ENCODE measurements at places on chromosomes 2 and 18. TPM values are rescaled to one million over a fixed set of nuclear protein-coding genes. Genes with fewer than 3 reads are reported as not detected.

The RNF152 gene
- 20.3 TPM for total RNA-seq

- peak; percentile 70 for DNase-seq
Measured at GRCh38 chr2:168804214-168804613, 1.8 kb downstream of the NOSTRIN start.

DNA sequence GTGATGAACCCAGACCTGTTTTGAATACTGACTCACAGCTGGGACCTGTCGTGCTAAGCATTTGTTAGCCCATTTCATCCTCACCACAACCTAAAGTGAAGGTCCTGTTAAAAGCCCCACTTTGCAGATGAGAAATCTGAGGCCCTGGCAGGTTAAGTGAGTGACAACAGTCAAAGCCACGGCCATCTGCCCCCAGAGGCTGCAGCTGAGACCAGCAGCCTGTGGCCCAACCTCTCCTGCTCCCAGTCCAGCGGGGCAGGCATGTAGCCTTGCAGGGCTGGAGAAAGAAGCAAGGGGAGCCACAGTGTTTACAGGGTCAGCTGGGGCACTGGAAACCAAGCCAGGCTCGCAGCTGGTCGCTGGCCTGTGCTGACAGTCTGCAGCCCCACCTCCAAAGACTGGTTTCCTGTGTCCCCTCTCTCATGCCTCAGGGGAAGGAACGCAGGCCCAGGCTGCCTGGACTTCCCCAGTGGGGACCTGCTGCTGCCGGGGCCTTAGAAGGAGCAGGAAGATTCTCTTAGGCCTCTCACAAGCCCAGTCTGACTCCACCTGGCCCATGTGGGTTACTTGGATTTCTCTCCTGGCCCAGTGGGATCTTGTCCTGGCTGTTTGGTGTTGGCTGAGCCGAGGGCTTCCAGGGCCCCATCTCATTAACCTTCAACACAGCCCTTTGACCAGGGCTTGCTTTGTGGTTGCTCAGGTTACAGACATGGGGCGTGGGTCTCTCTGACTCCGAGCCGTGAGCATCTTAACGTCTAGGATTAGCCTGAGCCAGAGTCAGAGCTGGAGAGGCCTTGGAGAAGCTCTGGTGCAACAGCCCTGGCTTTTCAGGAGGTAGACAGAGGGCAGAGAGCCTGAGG, 1.7 kb downstream of the INPP5D start:
- DNase-seq = peak; percentile 51

- DNase-seq = no peak
Measured at GRCh38 chr2:1804351-1804771, 60.0 kb upstream of the PXDN start.

DNA sequence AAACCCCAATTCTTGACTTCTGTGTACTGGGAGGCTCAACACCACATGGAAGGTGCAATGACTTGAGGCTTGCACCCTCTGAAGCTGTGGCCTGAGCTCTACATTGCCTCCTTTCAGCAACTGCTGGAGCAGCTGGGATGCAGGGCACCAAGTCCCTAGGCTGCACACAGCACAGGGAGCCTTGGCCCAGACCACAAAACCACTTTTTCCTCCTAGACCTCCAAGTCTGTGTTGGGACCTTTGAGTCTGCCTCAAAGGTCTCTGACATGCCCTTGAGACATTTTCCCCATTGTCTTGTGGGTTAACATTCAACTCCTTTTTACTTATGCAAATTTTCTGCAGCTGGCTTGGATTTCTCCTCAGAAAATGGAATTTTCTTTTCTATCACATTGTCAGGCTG, 62.6 kb upstream of the KCNE4 start:
- DNase-seq = no peak

DNA sequence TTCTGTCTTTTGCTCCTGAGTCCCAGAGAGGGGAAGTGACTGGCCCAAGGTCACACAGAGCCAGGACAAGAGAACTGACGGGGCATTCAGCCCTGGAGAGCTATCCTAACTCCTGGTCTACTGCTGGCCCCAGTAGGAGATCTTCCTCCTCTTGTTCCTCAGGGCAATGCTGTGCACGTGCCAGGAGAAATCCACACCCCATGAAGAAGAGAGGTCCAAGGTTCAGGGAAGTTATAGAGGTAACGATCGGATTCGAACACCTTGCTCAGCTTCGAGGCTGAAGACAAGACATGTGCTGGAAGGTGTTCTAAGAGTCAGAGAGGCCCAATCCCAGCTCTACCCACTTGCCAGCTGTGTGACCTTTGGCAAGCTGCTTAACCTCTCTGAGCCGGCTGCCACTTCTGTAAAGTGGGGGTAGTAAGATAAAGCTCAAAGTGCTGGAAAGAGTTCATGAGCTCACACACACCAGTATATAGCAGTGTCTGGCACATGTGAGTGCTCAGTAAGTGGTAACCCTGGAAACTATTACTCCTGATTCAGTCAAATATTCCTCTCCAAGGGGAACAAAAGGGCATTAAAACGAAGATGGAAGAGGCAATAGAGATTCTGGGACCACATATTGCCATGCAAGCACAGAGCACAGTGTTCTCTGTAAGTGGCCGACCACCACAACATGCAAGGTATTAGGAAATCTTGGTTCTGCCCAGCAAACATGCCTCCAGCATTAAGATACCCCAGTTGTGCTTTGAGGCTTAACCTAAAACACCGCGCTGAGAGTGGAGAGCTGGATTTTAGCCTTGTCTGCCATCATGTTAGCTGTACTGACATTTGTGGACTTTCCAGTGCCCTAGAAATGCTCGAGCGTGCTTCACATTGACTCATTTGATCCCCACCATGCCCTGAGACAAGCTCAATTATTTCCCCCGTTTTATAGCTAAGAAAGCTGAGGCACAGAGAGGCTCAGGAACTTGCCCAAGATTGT, 25.6 kb downstream of the SERTAD2 start:
- DNase-seq = no peak
